Dermis blood vessel endothelial cell (primary cell): ENCODE measurements at places on chromosomes 5 and 9. TPM values are rescaled to one million over a fixed set of nuclear protein-coding genes. Genes with fewer than 3 reads are reported as not detected.
A peak's percentile ranks its signal among the peaks of the same experiment; 100 is the strongest.

- DNase-seq, result peak; percentile 27
Measured at GRCh38 chr9:105187781-105188180, 56.7 kb upstream of the SLC44A1 start.

- no peak for DNase-seq
Measured at GRCh38 chr5:154819546-154819945, 30.9 kb downstream of the FAXDC2 start.

- DNase-seq, result no peak
Measured at GRCh38 chr5:39024884-39025283, 49.3 kb downstream of the RICTOR start.

DNA sequence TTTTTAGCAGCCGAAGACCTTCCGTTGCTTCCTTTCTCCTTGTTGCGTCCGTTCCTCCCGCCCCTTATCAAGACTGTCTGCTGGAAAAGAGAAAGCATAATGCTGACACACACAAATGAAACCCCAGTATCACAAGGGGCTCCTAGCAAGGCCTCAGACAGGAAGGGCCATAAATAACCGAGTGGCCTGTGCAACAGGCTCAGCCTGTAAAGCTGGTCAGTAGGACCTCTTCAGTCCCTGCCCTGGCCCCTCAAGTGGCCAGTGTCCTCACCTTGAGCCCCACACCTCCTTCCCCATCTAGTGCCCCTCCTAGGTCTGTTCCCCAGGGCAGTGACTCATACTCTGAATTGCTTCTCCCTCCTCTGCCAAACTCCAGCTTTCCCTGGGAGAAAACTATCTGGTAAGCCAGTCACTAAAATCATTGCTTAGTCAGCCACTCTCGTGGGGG, 174.6 kb upstream of the IL12B start:
- no peak for DNase-seq

DNA sequence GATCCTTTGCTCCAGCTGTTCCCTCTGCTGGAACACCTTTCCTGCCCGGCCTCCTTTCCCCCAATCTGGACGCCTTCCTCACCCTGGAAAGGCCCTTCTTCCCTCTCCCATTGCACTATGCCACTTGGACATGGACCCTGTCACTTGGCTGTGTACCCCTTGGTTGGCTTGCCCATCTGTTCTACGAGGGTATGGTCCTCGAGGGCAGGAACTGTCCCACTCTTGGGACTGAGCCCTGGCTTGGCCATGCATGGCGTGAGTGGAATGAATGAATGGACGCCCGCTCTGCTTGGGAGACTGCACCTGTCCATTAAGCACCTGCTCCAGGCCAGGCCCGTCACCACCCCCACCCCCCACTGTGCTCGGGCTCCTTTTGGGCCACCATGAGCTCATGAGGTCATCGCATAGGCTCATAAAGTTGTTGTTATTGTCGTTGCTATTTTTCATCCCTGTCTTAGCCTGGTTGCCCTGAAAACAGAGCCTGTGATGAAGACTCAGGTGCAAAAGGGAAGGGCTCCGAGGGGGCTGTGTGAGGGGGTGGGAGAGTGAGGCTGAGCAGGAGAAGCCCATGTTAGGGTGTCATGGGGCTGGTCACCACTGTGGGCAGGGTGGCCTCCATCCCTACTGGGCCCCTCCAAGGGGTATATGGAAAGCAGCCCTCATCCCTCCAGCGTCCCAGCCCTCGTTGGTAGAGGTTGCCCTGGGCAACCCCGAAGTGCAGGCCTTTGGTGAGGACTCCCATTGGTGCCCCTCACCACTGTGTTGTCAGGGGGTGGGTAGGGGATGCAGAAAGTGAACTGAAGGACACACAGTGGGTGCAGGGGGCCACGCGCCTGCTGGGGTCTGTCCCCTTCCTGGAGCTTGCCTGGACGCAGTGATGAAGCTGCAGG, 57.2 kb upstream of the IER5L start:
- no peak for DNase-seq

DNA sequence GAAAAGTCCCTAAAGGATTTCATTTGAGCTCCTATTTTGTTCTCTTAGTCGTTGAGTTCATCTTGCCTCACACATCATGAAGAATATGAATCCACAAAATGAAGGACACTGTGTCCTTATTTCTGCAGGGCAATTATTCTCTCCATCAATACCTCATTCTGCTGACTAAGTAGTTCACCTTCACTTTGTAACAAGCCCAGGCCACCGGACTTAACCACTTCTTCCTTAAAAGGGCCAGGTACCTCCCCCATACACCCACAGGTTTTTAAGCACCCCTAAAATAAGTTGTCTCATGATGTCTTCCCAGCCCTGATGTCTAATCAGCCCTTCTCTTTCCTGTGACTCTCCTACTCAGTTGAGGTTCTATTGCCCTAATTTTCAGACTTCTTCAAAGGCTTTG, 67.1 kb upstream of the PLPP6 start:
- no peak for DNase-seq

DNA sequence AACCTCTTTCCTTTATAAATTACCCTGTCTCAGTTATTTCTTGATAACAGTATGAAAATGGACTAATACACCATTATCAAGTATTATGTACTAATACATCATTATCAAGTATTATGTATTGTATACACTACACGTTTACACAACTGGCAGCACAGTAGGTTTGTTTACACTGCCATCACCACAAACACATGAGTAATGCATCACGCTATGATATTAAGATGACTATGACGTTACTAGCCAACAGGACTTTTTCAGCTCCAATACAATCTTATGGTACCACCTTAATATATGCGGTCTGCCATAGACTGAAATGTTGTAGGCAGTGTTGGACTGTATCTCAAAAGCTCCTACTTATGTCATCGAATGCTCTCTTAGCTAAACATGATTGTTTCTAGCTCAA, 28.2 kb downstream of the PRELID2 start:
- DNase-seq, result no peak

GRCh38 chr5:111144352-111144930, 52.3 kb downstream of the WDR36 start:
- no peak for DNase-seq

Gene S100Z
- total RNA-seq, result not detected in 2 replicates

Gene CREBRF
- total RNA-seq, result 25.5 and 31.7 TPM in 2 replicates

Gene AJM1
- total RNA-seq, result 1.0 TPM in 2 replicates

Gene FANCC
- total RNA-seq, result 5.3 and 9.5 TPM in 2 replicates
